ENCODE measurements at places on chromosomes 13 and 19. TPM values are rescaled to one million over a fixed set of nuclear protein-coding genes. Genes with fewer than 3 reads are reported as not detected.

Gene AZU1
- 0.21 TPM for total RNA-seq

Gene ZNF333
- 17.5 TPM for total RNA-seq

Gene LRRC25
- not detected for total RNA-seq

Gene C1QTNF9
- total RNA-seq: not detected

Gene METTL21C
- not detected for total RNA-seq

Gene IGLON5
- 114 TPM for total RNA-seq

Gene ADPRHL1
- 1.5 TPM for total RNA-seq

DNA sequence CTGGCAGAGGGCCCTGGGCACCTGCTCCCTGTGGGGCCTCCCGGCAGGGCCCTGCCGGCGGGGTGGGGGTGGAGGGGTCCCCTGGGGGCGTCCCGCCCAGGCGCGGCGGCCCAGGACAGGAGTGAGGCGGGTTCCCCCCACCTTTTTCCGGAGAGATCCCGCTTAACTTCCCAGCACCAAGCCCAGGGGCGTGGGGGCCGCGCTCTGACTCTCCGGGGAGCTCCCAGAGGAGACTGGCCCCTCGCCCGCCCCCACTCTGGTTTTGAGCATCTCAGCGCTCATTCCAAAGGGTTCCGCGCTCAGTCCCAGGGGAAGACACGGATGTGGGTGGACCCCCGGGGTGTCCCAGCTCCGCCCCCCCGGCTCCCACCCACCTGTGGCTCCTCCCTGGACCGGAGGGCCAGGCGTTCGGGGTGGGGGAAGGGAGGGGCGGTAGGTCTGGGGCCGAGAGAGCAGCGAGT, 476 bp downstream of the C2CD4C start:
- DNase-seq: no peak

DNA sequence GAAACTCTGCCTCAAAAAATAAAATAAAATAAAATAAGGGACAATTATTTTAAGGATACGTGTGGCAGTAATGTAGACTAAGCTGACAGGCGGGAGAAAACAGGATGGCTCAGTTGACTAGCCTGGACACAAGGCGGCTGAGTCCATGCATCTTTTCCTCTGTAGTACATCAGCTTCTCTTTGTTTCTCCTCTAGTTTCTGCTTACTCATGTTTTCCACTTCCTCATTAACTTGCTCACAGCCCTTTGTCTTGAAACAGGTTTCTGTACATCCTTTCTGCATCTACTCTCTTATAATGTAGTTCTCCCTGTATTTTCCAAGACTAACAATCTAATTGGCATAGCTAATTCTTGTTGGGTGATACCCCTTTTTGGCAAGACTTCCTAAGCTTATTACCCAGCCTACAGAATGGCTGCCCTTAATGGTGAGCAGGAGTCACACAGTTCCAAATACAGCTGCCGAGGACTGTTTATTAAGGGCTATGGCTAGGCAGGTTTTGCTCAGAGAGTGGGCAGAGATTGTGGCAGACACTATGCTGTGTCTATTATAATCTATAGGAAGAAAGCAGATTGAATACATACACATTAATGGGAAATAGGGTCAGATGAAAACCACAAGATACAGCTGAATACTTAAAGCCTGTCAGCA, 58.7 kb upstream of the KLF5 start:
- no peak for DNase-seq

DNA sequence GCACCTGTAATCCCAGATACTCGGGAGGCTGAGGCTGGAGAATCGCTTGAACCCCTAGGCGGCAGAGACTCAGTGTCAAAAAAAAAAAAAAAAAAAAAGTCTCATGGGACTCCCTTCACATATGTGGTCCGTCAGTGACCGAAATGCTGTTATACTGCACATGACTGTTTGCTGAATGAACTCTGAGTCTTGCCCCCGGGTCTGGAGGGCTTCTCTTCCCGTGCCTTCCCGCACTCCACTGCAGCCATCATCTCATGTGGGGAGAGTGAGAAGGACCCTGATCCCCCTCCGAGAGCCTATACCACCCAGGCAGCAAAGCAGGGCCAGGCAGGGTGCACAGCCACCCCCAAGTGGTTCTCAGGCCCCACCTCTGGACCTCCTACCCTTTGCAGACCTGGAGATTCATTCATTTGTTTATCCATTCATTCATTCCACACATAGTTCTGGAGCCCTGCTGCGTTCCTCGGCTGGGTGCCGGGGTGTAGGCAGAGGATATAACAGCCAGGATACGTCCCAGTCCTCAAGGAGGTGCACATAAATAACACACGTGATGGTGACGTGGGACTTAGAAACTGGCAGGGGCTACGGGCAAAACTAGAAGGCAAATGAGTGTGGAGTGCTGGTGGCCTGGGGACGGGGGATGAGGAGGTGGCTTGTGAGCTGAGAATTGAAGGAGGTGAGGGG, 14.2 kb downstream of the NDUFA11 start:
- DNase-seq: no peak

GRCh38 chr13:53250272-53250875, 221.8 kb downstream of the OLFM4 start:
- peak; percentile 37 for DNase-seq

- no peak for DNase-seq
Observed at GRCh38 chr13:73960474-73960873, 173.7 kb downstream of the KLF12 start.

DNA sequence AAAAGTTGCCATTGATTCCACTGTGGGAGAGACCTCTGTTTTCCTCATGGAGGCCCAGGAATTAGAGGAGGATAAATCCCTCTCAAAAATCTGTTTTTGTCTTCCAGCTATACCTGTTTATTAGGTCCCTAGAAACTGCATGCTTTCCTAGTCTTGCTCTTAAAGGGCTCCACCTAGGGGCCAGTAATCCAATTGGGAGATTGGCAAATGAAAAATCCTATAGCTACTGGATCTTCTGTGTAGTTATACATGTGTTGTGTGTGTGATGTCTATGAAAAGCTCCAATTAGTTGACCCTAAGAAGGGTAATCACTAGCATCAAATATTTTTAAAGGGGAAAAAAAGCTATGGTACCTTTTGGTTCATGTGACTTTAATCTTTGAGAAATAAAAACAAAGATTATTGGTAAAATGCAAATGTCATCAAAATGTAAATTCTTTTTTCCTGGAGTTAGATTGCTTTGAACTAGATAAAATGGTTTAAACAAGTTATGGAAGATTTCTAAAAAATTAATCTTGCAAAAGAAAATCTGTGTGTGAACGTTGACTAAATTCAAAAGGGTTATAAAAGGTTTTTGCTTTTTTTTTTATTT, 63.4 kb upstream of the C1QTNF9B start:
- peak; percentile 40 for DNase-seq

Measured in endothelial cell (in vitro differentiated cells).